ENCODE measurements at places on chromosomes 6 and 20.
A peak's percentile ranks its signal among the peaks of the same experiment; 100 is the strongest.

DNA sequence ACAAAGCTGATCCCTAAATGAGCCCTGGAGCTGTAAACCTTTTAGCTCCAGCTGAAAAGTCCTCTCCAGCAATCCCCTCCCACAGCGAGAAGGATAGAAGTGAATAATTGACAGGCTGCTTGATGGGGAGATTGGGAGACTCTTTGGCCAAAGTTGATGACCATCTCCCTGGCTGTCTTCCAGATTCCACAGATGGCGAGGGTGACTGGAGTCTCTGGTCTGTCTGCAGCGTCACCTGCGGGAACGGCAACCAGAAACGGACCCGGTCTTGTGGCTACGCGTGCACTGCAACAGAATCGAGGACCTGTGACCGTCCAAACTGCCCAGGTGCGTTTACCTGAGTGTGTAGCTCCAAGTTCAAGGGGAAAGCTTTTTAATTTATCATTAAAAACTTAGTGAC, 67.3 kb downstream of the ISM1 start:
- no peak for DNase-seq

- DNase-seq, result no peak
Measured at GRCh38 chr6:87171938-87172633, 16.7 kb downstream of the ZNF292 start.

- DNase-seq, result peak; percentile 44
Measured at GRCh38 chr20:38152175-38152620, 12.9 kb downstream of the TGM2 start.

DNA sequence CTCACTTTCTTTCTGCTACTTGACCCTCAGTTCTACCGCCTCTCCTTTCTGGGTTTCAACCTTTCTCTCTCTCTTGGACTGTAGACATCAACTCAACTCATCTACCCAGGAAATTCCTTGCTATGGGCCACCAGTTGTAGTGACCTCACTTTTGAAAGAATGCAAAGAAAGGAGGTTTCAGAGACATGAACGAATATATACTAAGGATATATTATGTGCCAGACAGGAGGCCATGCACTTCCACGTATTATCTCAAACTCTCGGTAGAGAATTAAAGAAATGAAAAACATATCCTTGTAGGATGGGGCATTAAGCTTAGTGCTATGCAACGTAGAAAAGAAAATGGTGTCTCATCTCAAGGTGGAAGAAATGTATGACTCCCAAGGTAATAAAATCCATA, 67.3 kb upstream of the NT5E start:
- DNase-seq, result no peak

DNA sequence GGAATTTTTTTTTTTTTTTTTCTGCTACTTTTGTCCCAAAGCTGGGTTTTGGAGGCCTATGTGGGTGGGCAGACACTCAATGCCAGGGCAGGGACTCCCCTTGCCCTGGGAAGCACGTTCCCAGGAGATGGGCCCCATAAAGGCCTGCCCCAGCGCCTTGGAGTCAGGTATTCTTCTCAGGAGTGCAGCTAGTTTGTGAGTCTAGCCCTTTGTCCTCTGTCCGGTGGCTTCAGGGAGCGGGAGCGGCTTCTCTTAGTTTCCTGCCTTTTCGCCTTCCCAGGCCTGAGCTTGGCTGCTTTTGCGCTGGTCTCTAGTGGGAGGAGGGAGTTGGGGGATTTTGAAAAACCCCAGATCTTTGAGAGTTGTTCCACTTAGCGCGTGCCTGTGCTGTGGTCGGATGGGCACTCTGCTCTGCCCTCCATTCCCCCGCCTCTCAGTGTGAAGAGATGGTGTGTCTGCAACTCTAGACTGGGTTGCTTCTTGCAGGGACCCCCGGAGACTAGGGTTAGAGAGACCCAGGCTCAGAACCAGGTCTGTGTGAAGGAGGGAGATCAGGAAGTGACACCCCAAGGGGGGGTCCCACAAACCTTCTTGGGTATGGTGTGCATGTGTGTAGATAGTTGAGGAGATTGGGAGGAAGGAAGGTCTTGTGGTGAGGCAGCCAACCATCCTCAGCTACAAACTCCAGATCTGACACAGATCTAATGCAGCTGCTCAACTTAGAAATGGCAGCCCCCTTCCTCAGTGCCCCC, 1.3 kb downstream of the PLCG1 start:
- DNase-seq, result no peak

Data from iPS-NIHi11 (cell line).